ENCODE measurements at places on chromosomes 5 and 9.

GRCh38 chr5:111364992-111365391 is 140.8 kb downstream of the CAMK4 start:
- DNase-seq: no peak

DNA sequence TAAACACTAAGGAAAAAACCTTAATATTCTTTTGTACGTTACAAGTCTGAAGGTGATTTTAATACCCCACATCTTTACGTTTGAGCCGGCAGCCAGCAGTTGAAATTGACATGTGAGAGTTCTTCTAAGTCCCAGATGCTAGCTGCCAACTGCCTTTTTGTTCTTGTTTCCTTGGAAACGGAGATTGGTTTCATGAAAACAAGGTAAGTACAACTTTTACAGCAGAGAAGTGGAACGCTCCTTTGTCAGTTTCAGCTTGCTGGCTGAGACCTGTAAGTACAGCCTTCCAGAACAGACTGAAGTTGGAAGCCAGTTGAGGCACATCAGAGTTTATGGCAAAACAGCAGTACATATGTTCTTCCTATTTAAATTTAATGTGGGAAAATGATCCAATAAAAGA is 1018.4 kb upstream of the ARRDC3 start:
- no peak for DNase-seq

- DNase-seq: no peak
Observed at GRCh38 chr9:132027752-132028663, 51.7 kb downstream of the MED27 start.

- no peak for DNase-seq
Observed at GRCh38 chr5:143933451-143933850, 121.5 kb downstream of the HMHB1 start.

DNA sequence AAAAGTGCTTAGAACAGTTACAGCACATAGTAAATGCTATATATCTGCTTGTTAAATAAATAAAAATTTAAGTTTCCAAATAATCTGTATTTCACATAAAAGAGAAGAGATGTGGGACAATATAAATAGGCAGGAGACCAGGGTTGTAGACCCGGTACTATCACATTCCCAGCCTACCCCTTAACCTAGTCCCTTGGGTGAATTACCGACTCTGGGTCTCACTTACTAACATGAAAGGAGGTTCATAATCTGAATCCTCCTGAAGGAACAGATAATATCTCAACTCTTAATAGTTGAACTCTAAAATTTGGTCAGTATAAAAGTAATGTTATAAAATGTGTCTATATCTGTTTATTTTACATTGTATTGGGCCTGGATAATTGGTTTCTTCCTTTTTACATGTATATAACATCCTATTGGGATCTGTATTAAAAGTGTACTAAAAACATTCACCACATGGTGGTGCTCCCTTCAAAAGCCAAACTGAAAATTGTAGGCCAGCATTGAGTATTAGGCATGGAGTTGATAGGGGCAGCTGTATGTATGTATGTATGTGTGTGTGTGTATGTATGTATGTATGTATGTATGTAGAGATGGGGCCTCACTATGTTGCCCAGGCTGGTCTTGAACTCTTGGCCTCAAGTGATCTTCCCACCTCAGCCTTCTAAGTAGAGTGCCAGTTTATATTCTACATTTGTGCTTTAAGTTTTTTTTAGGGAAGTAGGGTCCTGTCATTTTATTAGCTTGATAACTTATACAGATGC is 64.2 kb upstream of the ABL1 start:
- no peak for DNase-seq
